ENCODE measurements at places on chromosomes 5 and 9.

DNA sequence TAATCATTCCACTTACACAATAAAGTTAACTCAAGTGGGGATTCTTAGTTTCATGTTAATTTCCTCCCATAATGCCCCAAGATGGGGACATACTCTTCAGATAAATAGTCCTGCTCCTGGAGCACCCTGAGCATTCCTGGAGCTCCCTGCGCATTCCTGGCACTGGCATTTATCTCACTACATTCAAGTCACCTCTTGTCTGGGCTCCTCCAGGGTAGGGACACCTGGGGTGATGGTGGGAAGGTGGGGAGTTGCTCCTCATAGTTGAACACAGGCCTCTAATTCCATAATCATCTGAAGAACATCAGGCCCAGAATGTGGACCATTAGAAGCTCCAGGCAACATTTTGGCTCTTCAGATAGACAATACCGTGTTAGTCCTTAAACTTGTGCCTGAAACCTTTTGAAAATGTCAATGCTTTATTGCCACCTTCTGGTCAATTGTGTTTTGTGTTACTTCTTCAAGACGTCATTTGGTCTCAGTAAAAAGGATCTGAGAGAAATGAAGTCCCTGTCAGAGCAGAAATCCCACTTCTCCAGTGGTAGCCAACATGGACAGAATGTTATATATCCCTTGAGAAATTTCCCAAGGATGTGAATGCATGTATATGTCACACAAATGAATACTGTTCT, 14.2 kb upstream of the AGGF1 start:
- DNase-seq: peak; percentile 52

DNA sequence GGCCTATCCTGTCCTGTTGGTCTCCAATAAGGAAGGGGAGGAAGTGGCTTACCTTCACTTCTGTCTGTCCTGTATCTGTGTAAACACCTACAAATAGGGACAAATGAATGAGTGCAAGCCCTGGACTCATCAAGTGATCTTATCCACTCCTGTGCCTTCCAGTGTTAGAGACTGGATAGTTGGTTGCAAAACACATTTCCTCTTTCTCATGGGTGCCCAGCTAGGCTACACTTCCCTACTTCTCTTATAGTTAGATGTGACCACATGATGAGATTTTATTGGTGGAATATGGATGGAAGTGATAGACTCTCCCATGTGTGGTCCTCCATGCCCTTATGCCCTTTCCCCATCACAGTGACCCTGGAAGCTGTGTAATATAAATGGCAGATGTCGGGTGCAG, 16.9 kb upstream of the PFDN1 start:
- DNase-seq: no peak

DNA sequence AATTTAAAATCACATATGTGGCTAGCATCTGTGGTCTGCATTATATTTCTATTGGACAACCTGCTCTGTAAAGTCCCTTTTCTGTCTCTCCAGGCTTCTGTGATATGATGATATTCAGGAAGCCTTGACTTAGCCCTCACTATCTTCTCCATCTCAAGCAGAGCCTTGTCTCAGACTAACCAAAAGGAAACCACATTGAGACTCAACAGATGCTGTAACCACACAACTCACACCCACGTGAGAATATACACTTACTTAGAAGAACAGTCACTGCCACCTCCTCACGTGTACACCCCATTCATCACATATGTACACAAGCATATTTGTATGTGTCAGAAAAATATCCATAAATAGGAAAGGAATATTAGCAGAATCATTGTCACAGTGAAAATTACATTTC, 33.6 kb downstream of the HTR4 start:
- no peak for DNase-seq

- DNase-seq: no peak
Observed at GRCh38 chr5:71971862-71972261, 135.4 kb upstream of the MAP1B start.

DNA sequence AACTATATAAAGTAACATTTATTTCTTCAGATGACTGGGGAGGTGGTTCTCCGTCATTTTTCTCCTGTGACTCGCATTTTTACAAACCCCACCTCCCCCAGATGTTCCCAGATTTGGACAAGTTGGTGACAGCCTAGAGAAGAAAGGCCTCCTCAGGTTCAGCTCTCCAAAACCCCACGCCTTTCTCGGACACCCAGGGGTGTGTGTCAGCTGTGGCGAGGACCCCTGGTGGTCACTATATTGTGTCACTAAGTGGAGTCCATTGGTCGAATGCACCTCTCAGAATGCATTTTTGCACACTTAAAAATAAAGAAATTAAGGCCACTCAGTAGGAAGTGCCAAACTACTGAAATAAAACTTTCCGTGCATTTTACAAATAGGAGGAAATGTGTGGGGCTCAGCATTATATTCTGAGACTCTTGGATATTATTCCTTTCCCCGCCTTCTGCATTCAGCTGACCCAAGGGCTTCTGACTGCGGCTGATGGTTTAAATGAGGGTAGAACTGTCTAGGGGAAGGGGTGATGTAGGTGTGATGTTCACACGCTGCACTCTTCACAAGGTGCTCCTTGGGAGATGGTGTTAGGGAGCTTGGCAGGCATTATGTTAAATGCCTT, 47.6 kb downstream of the ACO1 start:
- peak; percentile 9 for DNase-seq

GRCh38 chr9:21119093-21119770, 22.4 kb downstream of the IFNW1 start:
- no peak for DNase-seq

GRCh38 chr5:150281987-150282386, 7.6 kb downstream of the CAMK2A start:
- DNase-seq: no peak

- DNase-seq: no peak
Observed at GRCh38 chr9:136988872-136989271, 3.4 kb upstream of the PAXX start.

DNA sequence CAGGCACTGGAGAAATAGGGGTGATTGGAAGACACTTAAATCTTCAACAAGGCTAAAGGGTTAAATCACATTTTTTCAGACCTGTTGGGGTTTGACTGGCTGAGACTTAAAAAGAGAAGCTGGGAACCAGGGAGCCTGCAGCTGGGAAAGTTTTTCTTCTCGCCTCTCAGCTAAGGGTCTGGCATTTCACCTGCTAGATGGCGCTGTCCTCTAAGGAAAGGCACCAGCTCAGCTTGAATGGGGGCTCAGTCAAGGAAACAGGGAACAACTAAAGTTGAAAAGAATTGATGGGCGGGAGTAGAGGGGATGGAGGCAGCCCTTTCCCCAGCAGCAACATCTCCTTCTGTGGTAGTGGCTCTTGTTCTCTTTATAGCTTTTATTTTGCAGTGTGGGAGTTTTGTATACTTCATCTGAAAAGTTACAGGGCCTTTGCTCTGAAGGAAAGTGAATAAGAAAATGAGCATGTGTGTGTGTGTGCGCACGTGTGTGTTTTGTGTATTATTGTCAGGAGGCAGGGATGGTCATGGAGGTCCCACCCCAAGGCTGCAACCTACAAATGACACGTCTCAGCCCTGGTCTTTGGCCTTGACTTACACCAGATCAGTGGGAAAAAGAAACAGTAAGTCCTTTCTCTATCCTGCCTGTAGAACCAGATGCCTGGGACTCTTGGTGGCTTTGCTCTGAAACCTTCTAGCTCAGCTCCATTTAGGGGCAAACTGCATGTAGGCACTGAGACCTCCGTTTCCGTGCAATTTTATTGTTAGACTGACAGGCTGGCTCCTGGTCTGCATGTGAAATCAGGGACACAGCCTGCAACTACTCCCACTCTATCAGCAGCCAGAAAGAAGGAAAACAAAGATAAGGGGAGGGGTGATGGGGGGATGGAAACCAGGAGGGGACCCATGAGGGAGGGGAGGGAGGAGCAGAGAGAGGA, 316.2 kb upstream of the CLINT1 start:
- DNase-seq: peak; percentile 86

- no peak for DNase-seq
Observed at GRCh38 chr9:27377147-27377807, 80.3 kb upstream of the EQTN start.

DNA sequence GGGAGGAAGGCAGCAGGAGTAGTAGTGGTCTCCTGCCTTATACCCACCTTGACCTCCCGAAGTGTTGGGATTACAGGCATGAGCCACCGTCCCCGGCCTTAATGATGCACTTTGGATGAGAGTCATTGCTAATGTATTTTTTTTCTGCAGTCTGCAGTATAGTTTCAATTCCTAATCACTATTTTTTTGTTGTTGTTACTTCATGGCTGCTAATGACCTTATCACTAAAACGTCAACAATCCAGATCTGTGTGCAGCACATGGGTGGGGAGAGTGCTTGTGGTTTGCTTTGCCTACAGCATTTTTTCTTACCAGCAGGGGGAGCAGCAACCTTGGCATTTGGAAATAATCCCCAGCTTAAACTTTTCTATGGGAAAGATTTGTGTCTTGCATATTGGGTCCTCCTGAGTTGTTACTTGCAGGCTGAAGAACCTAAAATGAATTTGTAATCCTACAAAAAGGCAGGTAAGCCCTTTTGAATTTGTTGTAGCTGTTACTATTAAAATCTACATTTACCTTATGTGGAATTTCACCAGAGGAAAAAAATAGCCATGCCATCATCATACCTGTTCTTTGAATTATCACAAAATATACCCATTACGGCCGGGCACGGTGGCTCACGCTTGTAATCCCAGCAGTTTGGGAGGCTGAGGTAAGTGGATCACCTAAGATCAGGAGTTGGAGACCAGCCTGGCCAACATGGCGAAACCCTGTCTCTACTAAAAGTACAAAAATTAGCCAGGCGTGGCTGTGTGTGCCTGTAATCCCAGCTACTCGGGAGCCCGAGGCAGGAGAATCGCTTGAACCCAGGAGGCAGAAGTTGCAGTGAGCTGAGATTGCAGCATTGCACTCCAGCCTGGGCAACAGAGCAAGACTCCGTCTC, 6.3 kb upstream of the MED7 start:
- peak; percentile 78 for DNase-seq

GRCh38 chr5:135454946-135455345, 2.8 kb upstream of the TIFAB start:
- no peak for DNase-seq

- no peak for DNase-seq
Observed at GRCh38 chr9:108163321-108164005, 673.9 kb upstream of the KLF4 start.

DNA sequence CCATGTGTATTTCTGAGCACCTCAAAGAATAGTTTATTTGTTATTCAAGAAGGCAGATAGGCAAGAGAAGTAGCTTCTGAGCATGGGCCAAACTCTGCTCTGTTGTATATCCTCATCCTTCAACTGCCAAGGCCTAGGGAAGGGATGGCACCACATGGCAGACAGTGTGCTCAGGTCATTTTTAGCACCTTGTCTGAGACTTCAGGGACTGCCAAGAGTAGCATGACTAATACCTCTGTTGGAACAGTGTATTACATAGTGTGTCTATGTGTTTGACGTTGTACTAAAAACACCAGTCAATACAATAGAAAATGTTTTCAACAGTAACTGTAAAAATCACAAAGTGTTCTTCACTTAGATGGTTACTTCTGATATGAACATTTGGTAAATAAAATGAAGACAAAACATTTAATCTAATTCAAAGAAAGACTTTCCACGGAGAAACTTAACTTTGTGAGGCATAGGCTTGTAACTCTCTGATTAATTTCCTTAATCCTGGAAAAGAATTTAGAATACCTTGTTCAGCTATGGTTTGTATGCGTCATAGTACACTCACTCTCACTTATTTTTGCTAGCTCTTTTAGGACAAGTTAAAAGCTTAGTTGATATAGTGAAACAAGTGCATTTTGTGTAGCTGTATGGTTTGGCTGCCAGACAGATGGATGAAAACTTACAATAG, 318.4 kb upstream of the RIOK2 start:
- DNase-seq: no peak

DNA sequence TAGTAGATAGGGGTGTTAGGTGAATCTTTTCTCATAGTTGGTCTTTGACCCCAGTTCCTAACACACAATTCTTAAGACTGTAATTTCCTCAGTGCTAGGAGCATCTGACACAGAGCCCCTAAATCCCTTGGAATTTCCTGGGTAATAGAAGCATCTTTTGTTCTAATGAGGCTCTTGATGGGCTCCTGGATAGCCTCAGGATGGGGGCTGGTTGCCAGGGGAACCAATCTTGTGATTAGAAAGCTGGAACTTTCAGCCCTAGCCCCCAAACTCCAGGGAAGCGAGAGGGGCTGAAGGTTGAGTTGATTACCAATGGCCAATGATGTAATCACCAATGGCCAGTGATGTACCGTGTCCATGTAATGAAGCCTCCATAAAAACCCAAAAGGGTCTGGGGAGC, 44.5 kb downstream of the CCDC125 start:
- no peak for DNase-seq

DNA sequence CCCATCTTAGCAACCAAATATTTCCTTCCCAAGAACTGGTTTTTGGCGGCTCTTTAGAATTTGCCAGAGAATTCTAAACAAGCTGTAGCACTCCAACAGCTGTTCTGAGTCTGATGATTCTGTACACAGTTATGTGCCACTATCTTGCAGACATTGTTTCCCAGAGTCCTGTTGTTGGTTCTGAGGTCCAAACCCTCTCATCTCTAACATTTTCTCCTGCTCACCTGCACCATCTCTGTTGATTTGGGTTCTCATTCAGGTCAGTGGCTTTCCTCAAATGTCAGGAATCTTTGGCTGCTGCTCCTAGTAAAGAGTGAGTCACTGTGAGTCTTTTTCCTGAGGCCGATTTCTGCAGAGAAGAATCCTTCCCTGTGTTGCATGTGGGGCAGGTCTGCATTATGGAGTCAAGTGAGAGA, 50.0 kb downstream of the CAMSAP1 start:
- no peak for DNase-seq

DNA sequence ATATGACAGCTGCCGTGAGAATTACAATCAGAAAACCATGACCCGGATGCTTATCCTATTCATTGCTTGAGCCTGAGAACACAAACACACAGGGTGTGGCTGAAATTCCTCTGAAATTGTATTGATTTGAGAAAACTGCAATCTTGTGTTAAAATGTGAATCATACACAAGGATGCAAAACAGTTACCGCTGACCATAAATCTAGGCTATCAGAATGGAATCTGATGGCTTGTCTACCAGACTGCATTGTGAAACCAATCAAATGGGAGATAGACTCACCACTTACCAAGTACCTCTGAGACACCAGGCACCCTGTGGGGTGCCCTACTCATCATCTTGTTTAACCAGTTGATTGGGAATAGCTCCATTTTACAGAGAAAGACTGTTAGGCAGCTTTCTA, 188.7 kb upstream of the MSX2 start:
- no peak for DNase-seq
